Sigmoid colon (tissue), 7 donors: ENCODE measurements at places on chromosomes 7 and 10.

GRCh38 chr10:74669210-74669609 is 157.2 kb upstream of the KAT6B start:
- no peak for DNase-seq

GRCh38 chr10:34732926-34733325 is 82.2 kb downstream of the PARD3 start:
- DNase-seq, result no peak

GRCh38 chr7:26441611-26442277 is 150.1 kb downstream of the SNX10 start:
- no peak for DNase-seq

- DNase-seq, result no peak
Measured at GRCh38 chr7:131147604-131148003, 180.1 kb upstream of the MKLN1 start.

DNA sequence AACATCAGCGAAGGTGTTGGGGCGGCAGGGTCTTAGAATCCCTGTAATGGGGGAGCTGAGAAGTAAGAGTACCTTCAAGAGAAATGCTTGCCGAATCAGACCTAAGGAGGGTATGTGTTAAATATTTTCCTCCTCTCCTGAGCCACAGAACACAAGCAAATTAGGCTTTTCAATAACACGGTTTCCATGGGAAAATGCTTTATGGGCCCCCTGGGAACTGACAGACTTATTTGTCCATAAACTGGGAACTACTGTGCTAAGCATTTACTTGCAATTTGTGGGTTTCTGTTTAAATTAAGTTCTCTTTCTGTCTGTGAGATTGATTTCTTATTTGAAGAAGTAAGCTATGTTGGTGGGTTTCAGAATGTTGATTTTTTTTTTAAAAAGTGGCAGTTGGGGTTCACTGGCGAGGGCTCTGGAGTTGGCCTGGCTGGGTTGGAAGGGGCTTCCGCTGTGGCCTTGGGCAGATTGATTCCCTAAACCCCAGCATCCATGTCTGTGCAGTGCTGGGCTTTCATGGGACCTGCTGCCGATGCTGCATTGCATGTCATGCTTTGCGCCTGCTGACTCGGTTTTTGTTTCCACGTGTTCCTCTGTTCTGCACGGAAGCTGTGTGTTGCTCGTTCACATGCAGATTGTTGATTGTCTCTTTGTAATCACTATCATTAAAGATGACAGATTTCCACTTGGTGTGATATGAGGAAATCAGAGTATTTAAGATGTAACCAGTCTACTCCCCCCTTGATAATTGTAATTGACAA is 7.2 kb downstream of the RBM17 start:
- DNase-seq, result no peak

- DNase-seq, result no peak
Measured at GRCh38 chr7:46879783-46880182, 702.1 kb downstream of the TNS3 start.

GRCh38 chr10:4475827-4476490 is 350.0 kb upstream of the AKR1E2 start:
- no peak for DNase-seq

- DNase-seq, result no peak
Measured at GRCh38 chr10:116913695-116914094, 64.4 kb downstream of the ENO4 start.

GRCh38 chr7:152899004-152899403 is 139.5 kb downstream of the ACTR3B start:
- DNase-seq, result no peak

GRCh38 chr10:78220781-78221180 is 187.1 kb downstream of the RPS24 start:
- no peak for DNase-seq

DNA sequence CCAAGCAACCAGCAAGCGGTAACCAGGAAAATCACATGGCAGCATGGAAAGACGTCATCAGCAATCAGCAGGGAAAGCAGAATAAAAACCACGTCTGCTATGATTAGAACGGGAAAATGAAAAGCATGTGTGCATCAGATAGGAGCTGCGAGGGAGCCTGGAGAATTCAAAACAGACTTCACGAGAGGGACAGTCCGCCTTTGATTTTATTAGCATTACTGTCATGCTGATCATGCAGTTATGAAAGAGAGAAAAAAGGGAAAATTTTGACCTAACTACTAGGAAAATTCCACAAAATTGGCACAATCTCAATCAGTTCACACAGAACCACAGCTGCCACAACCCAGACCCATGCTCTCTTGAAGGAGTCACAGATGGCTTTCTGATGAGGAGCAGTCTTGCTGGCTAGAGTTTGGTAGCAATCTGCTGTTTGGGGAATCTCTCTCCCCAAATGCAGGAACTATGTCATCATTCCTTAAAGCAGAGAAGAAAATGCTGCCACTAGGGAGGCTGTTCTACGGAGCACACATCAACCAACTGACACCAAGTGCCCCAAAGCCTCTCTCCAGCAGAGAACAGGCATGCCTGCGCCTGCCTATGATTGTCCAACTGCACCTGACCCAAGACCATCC is 295.9 kb downstream of the TNS3 start:
- DNase-seq, result peak; percentile 53

- no peak for DNase-seq
Measured at GRCh38 chr10:97726636-97727178, 10.2 kb upstream of the ZFYVE27 start.

- no peak for DNase-seq
Measured at GRCh38 chr10:4213441-4213840, 428.4 kb upstream of the KLF6 start.

DNA sequence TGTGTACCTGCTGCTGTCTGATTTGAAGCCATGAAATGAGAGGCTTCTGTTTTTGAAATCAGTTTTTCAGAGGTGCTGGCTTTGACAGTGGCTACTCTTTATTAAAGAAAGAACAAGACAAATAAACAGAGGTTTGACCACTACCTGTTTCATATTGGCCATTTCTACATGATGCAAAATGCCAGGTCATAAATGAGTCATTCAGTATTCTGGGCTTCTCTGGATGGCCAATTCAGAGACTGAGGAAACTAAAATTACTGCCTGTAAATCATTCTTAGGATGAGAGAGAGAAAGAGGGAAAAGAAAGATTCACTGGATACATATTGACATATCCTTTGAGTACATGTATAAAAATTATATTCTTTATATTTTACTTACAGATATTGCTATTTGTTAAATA is 303.3 kb upstream of the ETV1 start:
- no peak for DNase-seq

DNA sequence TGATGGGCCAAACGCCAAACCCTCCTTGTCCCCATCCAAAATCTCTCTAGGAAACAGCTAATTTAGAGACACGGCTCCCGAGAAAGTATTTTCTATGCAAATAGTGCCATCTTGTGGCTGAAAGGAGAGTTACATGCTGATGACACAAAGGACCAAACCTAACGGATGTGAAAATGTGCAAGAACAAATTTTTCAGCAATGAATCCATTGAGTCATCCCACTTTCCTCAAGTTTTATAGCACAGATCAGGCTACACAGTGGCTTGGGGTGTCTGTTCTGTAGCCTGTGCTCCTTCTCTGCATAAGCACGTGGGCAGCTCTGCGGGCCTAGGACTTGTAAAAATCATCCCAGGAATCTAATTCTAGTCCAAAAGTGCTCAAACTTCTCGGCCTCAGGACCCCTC is 154.8 kb upstream of the PRR15 start:
- no peak for DNase-seq

DNA sequence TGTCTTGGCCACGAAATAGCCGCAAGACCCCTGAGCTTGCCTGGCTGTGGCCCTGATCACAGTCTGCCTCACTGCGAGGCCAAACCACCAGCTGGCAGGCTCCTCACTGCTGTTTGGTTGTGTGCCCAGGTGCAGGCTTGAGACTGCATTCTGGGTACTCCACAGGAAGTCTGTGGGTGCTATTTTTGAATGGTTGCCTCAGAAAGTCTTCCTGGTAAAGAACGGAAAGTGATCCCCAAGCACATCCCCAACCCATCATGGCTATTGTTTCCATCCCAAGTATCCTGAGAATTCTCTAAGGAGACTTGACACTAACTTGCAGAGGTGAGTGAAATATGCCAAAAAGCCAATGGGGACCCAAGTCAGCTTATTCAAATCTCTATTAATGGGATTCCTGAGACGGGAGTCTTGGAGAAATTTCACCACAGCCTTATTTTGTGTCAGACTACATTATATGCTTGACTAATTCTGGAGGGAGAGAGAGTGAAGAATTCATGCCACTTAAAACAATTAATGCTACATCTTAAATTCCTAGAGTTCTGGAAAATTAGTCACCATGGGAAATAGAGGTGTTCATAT is 170.9 kb downstream of the RAMP3 start:
- no peak for DNase-seq

GRCh38 chr7:126658684-126659083 is 594.1 kb downstream of the GRM8 start:
- no peak for DNase-seq

- no peak for DNase-seq
Measured at GRCh38 chr10:93485690-93486089, 3.6 kb upstream of the MYOF start.

DNA sequence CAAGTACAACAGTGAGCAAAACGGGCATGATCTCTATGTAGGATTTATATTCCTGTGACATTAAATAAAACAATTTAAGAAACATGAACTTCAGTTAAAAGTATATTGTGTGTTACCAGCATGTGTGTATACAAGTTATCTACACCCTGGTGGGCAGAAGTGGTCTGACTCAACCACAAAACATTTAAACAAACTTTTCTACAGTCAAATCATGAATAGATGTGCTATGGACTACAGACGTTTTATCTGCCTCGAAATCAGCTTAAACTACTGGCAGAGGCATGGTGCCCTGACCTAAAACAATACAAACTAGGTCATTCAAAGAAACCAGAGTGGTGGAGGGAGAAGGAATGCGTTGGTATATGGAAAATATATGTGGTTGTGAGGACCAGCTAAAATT is 3.6 kb downstream of the ARL3 start:
- no peak for DNase-seq

- no peak for DNase-seq
Measured at GRCh38 chr7:82221152-82221674, 222.4 kb downstream of the CACNA2D1 start.

DNA sequence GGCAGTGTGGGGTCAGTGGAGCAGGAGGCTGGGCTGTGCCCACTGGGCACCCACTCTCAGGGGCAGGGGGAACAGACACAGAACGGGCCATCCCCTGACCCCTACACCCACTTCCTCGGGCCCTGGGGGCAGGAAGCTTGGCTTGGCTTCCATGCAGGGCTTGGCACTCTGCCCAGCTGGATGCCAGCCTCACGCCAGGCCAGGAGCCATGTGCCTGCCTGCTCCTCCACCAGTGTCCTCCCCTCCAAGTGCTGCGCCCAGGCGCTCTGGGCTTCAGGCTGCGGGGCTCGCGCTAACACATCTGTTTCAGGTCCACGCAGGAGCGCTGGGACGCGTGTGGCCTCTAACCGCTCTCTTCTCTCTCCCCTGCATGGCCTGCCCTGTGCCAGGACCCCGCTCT is 12.7 kb downstream of the LDB3 start:
- peak; percentile 80 for DNase-seq

GRCh38 chr10:30068492-30069223 is 9.3 kb upstream of the JCAD start:
- DNase-seq, result no peak

DNA sequence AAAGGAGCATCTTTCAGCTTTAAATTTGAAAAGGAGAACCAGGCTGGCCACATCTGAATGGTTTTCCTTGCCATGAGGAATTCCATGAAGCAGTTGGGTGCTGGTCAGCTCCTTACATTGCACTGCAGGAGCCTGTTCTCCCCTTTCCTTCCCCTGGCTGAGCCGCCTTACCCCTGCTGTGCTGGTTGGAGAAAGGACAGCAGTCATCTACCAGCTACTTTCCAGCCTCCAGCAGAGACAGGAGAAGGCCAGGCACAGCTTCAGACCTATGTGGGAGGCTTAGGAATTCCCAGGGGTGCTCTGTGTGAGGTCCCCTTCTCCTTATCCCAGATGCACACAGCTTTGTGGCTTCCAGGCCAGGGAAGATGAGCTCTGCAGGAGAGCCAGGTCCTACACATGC is 4.7 kb downstream of the C10orf71 start:
- peak; percentile 24 for DNase-seq

DNA sequence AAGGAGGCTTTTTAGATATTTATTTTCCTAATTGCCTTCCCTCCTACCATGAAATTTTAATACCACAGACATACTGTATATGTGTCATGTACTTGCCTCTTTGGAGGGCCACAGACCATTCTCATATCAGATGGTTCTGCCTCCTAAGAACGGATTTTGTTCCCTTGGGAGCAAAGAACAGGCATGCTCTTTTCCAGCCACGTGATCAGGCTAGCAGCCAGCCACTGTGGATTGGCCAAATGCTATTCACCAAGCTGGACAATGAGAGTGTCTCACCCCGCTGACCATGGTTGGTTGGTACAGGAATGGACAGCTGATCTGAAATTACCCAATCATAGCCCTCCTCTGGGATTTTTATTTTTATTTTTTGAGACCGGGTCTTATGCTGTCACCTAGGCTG is 21.5 kb upstream of the CRHR2 start:
- DNase-seq, result no peak

GRCh38 chr10:57964351-57964750 is 303.3 kb downstream of the IPMK start:
- DNase-seq, result no peak

DNA sequence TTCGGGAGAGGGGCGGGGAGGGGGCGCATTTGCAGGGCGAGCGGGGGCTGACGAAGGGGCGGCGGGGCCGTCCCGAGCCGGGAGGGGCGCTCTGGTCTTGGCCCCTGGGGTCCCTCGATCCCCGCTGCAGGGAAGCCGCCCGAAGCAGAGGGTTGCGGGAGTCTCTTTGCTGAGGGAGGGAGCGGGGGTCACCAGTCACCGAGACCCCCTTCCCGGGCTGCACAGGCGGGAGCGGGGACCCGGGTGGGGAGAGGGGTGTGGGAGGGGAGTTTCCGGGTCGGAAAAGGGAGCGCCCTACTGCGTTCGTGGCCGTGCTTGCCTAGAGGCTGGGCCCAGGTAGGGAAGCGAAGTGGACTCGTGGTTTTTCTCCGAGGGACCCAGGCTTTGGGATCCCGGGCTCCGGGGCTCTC is 422 bp downstream of the AP1S1 start:
- DNase-seq, result no peak

DNA sequence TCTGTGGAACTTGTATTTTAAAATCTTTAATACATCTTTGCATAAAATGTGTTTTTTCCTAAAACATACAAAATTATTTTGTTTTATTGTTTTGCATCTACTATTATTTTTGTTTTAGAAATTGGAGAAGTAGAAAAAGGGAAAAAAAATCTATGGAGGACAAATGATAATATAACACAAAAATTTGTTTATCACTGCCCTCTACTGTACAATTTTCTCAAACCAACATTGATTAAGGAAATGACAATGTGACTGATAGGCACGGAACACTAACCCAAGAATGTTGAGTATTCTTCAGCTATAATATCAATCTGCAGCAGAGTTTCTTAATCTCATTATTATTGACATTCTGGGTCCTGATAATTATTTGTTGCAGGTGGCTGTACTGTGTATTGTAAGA is 9.5 kb upstream of the ING3 start:
- DNase-seq, result no peak

- DNase-seq, result no peak
Measured at GRCh38 chr10:62626817-62627216, 177.7 kb upstream of the ADO start.
